SK-MEL-5 (cell line): ENCODE measurements at places on chromosomes 16 and 17. TPM values are rescaled to one million over a fixed set of nuclear protein-coding genes. Genes with fewer than 3 reads are reported as not detected.

GRCh38 chr16:3475604-3476375 lies 19.5 kb downstream of the C16orf90 start:
- no peak for DNase-seq

MEIOB gene
- 0.48 TPM in 1 of 2 replicates, not detected in the other for total RNA-seq

DNA sequence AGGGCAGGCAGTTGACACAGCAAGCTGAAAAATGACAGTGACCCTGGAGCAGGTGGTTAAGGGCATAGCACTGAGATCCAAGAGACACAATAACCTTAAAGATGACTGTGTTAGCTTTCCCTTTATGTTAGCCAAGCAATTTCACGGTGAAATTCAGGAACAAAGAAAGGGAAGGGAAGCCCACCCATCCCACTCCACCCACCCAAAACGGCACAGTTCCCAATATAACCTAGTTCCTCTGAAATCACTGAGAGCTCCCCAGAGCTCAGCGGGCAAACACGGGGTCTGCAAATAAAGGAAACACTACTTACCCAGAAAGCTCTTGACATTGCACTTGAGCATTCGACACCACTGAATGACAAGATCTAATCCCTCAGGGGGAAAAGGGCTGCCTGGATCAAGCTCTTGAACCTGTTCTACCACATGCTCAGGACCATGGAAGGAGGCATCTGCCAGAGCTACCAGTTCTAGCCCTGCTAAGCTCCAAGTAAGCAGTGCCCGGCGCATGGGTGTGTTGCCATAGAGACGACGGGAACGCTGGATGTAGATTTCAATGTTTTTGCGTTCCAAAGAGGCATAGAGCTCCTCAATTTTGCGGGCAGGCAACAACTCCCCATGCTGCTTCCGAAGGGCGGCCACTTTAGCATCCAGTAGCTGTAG lies 10.6 kb downstream of the BLTP2 start:
- no peak for DNase-seq

GRCh38 chr17:83069931-83070742 lies 9.3 kb upstream of the METRNL start:
- no peak for DNase-seq

DNA sequence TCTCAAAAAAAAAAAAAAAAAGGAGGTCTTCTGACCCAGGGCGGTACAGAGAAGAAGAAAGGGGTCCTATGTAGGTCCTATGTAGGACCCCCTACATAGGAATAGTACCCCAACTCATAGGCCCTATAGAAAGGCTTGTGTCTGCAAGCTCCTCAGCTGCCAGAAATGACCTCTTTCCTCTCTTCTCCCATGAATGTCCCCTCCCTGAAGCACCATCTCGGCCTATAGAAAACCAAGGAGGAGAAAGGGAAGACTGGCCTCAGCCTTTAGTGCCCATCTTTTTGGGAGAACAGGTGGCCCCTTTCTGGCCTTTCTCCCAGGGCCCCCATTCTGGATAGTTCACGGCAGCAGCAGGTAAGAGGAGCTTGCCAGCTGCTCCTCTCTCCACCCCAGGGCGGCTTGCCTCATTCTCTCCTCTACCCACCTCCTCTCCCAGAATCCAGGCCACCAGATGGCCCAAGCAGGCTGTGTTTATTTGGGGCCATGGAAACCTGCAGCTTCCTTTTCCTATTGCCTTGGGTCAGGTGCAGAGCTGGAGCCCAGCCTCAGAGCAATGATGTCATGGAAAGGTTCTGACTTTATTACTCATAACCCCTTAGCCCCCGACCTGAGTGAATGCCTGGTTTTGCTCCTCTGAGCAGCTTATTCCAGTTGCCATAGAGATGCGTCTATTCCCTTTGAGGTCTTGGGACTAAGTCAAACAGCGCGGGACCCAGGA lies 1.6 kb upstream of the MRPL58 start:
- DNase-seq, result peak; percentile 45

GRCh38 chr16:55257966-55258613 lies 65.9 kb upstream of the IRX6 start:
- DNase-seq, result peak; percentile 61

DNA sequence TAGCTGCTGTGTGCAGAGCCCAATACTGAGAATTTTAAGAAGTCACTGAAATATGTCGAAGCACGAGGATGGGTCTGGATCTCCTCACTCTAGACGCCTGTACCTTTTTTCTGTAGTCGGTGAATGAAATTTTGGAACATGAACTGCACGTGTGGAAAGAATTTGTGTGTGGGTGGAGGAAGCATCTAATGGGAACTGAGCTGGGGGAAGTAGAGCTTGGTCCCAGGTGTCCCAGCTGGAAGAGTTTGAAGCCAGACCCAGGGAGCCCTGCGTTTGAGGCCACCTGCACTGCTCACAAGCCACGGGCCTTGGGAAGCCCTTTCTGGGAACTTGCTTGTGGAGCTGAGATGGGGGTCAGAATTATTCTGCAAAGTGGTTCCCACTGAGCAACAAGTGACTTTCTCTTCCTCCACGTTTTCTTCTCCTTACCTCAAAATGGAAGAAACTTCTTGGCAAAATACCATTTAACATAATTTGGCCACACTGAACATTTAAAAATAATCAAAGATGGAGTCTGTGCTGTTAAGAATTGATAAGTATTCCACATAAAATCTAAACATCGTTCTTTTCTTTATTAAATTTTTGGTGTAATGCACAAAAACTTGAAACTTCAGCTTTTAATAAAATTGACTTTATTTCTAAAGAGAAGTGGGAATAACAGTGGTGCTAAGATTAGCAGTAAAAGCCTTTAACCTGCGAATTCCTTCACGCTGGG lies 163.8 kb downstream of the PRKCA start:
- no peak for DNase-seq

CRYBA1 gene
- not detected in 2 replicates for total RNA-seq

DNA sequence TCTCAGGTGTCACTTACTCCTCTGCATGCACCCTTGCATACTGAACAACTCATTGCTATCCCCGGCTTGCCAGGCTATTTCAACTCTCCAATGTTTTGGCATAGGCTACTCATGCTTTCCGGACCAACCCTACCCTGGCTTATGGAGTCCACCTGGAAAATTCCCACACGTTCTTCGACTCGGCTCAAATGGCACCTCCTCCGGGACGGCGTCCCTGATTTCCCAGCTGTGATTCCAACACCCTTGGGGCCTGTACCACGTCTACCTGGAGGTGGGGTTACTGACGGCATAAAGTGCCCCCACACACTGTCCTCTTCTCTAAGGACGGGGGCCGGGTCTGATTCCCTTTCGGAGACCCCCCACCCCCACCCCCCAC lies 498 bp downstream of the SMYD4 start:
- peak; percentile 5 for DNase-seq

RNF227 gene
- total RNA-seq, result 4.3 and 5.7 TPM in 2 replicates

MT1G gene
- not detected in 2 replicates for total RNA-seq

DNA sequence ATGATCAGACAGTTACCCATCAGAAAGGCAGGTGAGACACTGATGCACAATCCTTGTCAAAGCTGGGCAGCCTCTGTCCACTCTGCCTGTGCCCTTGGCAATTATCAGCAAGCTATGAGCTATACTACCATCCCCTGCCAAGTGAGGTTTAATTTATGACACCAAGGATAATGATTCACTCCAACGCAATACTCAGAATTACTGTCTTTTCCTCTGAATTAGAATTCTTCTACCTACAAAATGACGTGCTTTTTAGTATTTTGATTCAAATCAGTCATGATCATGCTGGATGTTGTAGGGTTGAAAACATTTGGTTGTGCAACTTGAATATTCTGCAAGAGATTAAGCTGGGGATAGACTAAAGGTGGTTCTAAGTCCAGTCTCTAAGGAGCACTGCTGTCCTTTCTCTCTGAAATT lies 116.8 kb upstream of the SOX9 start:
- DNase-seq, result no peak

- DNase-seq, result peak; percentile 8
Observed at GRCh38 chr17:32854832-32855389, 22.0 kb downstream of the MYO1D start.

DNA sequence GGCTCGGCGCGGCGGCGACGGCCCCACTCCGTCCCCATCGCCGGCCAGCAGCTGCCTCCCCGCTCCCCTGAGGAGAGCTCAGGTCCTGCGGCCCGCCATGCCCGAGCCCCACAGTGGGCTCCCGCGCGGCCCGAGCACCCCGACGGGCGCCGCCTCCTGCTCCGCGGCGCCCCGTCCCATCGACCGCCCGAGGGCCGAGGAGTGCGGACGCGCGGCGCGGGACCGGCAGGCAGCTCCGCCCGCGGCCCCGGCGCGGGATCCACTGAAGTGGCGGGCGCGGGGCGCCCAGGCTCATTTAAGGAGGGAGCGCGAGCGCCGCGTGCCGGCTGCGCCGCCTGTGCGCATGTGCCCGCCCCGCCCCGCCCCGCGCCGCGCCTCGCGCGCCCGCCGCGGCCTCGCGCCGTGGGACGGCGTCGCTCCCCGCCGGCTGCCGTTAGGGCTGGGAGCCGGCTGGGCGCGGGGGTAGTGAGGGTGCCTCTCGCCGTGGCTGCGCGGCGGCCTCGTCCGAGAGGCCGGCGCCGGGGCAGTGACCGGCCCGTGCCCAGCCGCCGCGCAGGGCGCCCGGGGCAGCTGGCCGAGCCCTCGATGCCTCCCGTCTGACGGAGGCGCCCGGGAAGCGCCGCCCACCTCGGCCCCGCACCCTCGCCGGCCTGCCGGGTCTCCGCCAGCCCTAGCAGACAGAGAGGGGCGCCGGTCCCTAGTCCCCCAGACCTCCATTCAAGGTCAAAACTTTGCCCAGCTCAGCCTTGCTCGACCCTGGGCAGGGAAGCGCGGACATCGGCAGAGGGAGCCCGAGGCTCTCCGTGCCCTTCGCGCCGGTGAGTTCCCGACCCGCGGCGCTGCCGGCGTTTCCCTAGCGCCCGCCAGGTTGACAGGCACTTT lies at the start of gene NETO2:
TSS of gene NETO2 (minus strand) at position 269 of the 882 bp plus-strand sequence. CDS start 333 bp downstream, outside the sequence.
- DNase-seq, result peak; percentile 49

- DNase-seq, result no peak
Observed at GRCh38 chr16:17365591-17366298, 105.0 kb downstream of the XYLT1 start.

- no peak for DNase-seq
Observed at GRCh38 chr16:10578474-10579316, 1.7 kb downstream of the EMP2 start.

EPN3 gene
- total RNA-seq, result 0.03 TPM in 1 of 2 replicates, not detected in the other

GLP2R gene
- not detected in 2 replicates for total RNA-seq

LGALS9B gene
- not detected in 2 replicates for total RNA-seq

- no peak for DNase-seq
Observed at GRCh38 chr17:40243761-40244160, 24.7 kb downstream of the WIPF2 start.

DNA sequence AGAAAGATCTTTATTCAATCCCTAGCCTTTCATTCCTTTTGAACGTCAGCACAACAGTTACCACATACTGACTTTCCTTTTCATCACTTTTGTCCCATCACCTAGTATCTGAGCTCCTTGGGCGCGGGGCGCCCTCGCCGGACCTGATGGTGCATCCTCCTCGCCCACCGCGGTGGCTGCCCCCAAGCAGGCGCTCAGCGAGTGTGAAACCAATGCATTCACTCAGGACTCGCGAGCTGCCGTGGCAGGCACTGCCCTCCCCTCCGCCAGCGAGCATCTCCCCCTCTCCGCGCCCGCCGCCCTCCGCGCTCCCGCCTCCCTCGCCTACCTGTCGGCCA lies 756 bp downstream of the KLHL11 start:
- DNase-seq, result no peak

DNA sequence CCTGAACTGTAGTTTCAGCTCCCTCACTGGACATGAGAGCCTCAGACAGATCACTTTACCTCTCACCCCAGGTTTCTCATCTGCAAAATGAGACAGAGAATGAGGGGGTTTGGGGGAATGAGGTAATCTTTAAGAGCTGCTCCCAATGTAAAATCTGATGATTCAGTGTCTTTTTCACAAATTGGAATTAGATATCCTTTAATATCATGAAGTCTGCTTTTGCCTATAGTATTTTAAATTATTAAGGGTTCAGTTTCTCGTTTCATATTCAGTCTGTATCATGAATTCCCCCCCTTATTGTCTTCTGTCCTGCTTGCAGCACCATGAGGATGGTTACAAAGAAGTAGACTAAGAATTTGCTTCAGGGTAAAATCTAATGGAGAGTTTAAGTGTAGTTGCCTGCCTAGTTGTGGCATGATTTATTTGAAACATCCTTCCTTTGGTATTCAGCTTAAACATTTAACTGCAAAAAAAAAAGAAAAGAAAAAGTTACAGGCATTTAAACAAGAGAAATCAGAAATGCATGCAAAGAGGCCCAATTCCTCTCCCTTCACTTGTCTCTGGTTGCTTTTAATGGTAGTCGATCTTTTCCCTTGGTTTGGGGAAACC lies 77.3 kb downstream of the WNT3 start:
- no peak for DNase-seq

DNA sequence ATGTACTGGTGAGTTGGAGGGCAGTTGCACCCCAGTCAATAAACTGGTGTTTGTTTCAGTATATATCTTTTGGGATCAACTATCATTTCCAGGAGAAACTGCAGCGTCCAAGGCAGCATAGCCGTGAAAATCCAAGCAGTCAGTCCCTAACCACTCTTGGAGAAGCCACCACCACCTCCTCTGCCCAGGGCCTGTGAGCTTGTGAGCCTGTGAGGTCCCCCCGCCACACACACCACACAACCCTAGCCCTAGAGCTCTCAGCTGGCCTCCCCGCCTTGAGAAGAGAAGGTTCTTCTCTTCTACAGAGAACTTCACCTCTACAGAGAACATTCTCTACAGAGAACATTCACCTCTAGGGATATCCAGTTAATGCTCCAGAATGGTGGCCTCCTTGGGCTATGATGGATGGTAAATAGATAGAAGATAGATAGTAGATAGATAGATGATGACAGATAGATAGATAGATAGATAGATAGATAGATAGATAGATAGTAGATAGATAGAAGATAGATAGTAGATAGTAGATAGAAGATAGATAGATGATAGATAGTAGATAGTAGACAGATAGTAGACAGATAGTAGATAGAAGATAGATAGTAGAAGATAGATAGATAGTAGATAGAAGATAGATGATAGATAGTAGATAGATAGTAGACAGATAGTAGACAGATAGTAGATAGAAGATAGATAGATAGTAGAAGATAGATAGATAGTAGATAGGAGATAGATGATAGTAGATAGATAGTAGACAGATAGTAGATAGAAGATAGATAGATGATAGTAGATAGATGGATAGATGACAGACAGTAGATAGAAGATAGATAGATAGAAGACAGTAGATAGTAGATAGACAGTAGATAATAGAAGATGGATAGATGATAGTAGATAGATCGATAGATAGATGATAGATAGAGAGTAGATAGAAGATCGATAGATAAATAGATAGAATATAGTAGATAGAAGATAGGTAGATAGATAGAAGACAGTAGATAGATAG lies 13.7 kb downstream of the ALOX15B start:
- no peak for DNase-seq

DNA sequence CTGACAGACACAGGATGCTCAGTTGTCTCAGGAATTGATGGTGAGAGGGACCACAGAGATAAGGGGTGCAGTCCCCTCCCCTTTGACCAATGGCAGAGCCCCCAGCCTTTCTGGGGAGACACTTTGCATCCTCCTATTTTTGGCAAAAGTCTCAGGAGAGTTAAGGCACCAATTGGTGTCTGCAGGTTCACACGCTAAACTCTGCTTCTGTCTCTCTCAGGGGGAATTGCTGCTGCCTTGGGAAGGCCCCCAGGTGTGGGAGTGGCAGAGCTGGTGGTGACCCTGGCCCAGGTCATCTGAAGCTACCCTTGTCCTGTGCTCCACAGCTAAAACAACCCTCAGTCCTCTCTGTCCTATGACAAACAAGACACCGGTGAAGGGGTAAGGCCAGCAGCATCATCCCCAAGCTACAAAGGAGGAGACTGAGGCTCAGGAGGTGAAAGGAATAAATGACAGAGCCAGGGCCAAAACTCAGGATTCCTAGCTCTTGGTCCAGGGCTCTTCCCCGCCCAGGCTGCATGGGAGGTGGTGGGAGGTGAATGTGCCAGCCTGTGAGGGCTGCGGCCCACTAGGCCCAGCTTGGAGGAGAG lies 20.3 kb downstream of the OSBPL7 start:
- no peak for DNase-seq

P4HB gene
- 1,826 and 1,949 TPM in 2 replicates for total RNA-seq

TNK1 gene
- total RNA-seq, result 0.24 TPM in 1 of 2 replicates, not detected in the other

KRT24 gene
- not detected in 2 replicates for total RNA-seq
